ENCODE measurements at places on chromosomes 3 and 15. TPM values are rescaled to one million over a fixed set of nuclear protein-coding genes. Genes with fewer than 3 reads are reported as not detected.
A peak's percentile ranks its signal among the peaks of the same experiment; 100 is the strongest.

The BLM gene
- 25.6 TPM for total RNA-seq

DNA sequence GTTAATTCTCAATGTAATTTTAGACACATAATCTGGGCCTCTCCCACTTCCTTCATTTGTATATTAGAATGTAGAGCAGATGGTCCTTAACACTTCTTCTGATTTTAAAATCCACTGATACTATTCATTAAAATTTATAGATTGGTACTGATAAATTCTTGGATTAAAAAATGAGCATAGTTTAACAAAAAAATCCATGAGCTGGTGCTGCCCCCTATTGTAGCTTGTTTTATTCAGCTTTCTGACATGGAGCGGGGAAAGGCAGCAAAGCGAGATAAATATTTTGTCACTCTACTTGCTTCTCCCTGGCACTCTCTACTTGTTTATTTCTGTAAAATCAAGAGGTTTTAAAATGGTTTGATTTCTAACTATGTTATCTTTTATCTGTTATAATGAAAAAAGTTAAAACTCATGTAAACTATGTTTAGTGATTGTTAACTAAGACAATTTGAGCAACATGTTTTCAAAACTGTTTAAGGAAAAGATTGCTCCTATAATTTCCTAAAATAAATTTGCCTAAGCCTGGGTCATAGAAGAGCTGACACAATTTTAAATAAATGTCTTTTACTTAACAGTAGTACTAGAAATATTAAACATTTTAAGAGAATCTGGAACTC lies 26.5 kb upstream of the PLOD2 start:
- H3K27ac ChIP-seq, result no peak overlapping the region
- no peaks in the 10 kb centered on the region for H3K4me1 ChIP-seq
- H3K4me3 ChIP-seq, result no peak overlapping the region
- no peak for DNase-seq
- H3K27me3 ChIP-seq, result no peaks in the 10 kb centered on the region

- no peaks in the 10 kb centered on the region for H3K36me3 ChIP-seq
- no peaks in the 10 kb centered on the region for H3K4me1 ChIP-seq
- no peak overlapping the region for H3K4me3 ChIP-seq
- DNase-seq, result no peak
- no peak overlapping the region for H3K27ac ChIP-seq
- H3K27me3 ChIP-seq, result no peaks in the 10 kb centered on the region
These were observed 480.7 kb downstream of the FHIT start for GRCh38 chr3:60770532-60770931.

GRCh38 chr3:191688756-191689433 lies 227.9 kb downstream of the PYDC2 start:
- H3K27me3 ChIP-seq, result no peaks in the 10 kb centered on the region
- no peak overlapping the region for H3K27ac ChIP-seq
- H3K4me3 ChIP-seq, result no peak overlapping the region
- H3K4me1 ChIP-seq, result no peaks in the 10 kb centered on the region
- DNase-seq, result no peak

The ZNF620 gene
- 3.5 TPM for total RNA-seq

GRCh38 chr15:39462691-39463090 lies 118.2 kb upstream of the THBS1 start:
- H3K27ac ChIP-seq, result no peak overlapping the region
- H3K27me3 ChIP-seq, result no peaks in the 10 kb centered on the region
- no peaks in the 10 kb centered on the region for H3K4me1 ChIP-seq
- no peaks in the 10 kb centered on the region for H3K36me3 ChIP-seq
- DNase-seq, result no peak
- no peak overlapping the region for H3K4me3 ChIP-seq

- no peaks in the 10 kb centered on the region for H3K36me3 ChIP-seq
- H3K27ac ChIP-seq, result no peak overlapping the region
- H3K4me1 ChIP-seq, result no peaks in the 10 kb centered on the region
- H3K27me3 ChIP-seq, result no peaks in the 10 kb centered on the region
- no peak for DNase-seq
These were observed 239.4 kb upstream of the THRB start for GRCh38 chr3:24734019-24734418.

DNA sequence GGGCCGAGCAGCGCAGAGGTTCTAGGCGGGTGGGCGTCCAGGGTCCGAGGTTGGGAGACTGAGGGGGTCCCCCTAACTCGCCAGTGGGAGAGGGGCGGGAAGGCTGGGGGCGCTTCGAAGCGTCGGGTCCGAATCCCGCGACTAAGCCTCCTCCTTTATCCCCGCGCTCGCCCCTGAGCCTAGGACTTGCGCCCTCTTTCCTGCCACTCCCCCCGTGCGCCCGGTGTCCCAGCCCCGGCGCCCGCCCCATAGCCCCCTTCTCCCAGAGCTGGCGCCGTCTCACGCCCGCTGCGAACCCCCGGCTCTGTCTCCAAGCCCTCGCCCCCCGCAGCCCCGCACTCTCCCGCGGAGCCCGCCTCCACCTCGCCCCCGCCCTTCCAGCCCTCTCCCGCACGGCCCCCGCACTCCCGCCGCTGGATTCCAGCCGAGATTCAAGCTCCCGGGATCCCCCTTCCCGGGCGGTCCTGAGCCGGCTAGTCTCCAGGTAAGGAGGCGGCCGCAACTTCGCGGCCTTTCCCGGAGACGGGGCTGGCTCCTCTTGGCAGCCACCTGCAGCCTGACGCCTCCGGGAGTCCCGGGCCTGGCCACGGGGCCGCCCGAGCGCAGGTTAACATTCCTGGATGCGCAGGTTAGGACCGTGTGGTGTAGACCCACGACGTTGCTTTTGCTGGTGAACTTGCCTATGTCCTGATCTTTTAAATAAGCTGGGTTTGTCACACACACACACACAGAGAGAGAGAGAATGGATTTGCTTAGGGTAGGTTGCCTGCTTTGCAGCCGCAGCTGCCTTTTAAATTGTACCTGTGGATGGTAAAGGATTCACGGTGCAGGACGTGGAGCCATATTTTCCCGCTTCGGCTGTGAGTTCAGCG lies 563 bp downstream of the PXYLP1 start:
- peaks cover 63% of the 10 kb centered on the region for H3K4me1 ChIP-seq
- peak overlapping the region; percentile 96 for H3K4me3 ChIP-seq
- peak overlapping the region; percentile 32 for H3K27ac ChIP-seq
- peaks cover 20% of the 10 kb centered on the region for H3K36me3 ChIP-seq
- H3K27me3 ChIP-seq, result no peaks in the 10 kb centered on the region

- H3K36me3 ChIP-seq, result no peaks in the 10 kb centered on the region
- H3K27me3 ChIP-seq, result peaks cover 6% of the 10 kb centered on the region
- peak; percentile 21 for DNase-seq
- H3K27ac ChIP-seq, result no peak within 1 kb of the TSS
- H3K4me1 ChIP-seq, result peaks cover 4% of the 10 kb centered on the region
These were observed at the start of gene SLC30A4 for GRCh38 chr15:45522328-45523165. Gene SLC30A4 (minus strand): TSS chr15:45522755. CDS start chr15:45522354, 401 bp downstream.

The CX3CR1 gene
- total RNA-seq, result 2.3 TPM

DNA sequence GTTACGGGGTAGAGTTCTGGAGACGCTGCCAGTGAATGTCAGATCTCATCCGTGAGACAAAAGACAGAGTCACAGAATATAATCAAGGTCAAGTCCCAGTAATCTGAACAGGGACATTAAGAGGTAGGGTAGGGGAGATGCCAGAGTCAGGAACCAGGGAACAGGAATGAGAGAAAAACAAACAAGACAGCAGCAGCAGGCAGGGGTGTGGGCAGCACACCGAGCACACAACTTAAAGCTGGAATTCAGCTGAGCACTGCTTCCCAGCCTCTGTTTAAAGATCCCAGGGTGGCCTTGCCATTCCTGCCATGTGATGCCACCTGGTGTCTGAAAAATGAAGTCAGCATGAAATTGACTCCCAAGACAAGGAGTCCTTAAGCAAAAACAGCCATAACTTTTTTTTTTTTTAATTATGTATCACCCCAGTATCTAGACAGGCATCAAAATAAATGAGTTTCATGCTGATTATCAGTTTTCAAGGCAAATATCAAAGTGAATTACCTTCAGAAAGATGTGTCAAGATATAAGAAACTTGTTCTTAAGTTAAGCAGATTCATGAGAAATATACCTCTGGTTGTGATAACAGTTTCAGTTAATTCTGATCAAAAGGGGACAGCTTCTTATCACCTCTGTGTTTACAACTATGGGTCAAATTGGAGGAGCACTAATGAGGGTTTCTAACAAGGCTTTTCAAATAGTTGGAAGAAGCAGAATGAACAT lies 203.7 kb downstream of the SLC9A9 start:
- no peak overlapping the region for H3K27ac ChIP-seq
- no peaks in the 10 kb centered on the region for H3K27me3 ChIP-seq
- no peaks in the 10 kb centered on the region for H3K36me3 ChIP-seq
- H3K4me3 ChIP-seq, result no peak overlapping the region
- H3K4me1 ChIP-seq, result peaks cover 7% of the 10 kb centered on the region

GRCh38 chr15:76335307-76336253 lies 993 bp upstream of the ISL2 start:
- H3K36me3 ChIP-seq, result no peaks in the 10 kb centered on the region
- H3K27ac ChIP-seq, result no peak overlapping the region
- peaks cover 92% of the 10 kb centered on the region for H3K27me3 ChIP-seq
- DNase-seq, result no peak

DNA sequence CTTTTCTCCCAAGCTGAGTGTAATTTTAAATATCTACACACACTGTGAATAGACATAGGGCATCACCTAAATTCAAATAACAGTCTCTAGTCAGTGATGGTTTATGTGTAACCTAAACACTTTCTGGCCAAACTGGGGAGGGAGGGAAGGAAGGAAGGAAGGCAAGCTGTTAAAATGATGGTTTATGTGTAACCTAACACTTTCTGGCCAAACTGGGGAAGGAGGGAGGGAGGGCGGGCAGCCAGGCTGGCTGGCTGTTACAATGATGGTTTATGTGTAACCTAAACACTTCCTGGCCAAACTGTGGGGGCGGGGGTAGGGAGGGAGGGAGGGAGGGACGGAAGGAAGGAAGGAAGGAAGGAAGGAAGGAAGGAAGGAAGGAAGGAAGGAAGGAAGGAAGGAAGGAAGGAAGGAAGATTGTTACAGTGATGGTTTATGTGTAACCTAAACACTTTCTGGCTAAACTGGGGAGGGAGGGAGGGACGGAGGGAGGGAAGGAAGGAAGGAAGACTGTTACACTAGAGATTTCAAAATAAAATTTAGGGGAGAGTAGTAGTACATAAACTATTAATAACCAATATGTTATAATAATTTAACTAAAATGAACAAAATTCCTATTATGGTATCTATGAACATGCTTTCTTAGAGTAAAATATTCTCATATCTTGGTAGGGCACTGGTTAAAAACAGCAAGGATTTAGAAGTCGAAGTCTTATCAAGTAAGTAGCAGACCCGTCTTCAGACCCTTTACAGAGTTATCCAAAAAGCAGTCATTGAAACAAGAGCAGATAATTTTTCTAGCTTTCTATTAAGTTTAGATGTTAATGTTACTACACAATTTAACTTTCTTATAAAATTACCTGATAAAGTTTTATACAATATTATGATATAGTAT lies 148.1 kb downstream of the LMLN start:
- H3K36me3 ChIP-seq, result no peaks in the 10 kb centered on the region
- no peak for DNase-seq
- no peak overlapping the region for H3K27ac ChIP-seq
- no peaks in the 10 kb centered on the region for H3K4me1 ChIP-seq
- no peak overlapping the region for H3K4me3 ChIP-seq

DNA sequence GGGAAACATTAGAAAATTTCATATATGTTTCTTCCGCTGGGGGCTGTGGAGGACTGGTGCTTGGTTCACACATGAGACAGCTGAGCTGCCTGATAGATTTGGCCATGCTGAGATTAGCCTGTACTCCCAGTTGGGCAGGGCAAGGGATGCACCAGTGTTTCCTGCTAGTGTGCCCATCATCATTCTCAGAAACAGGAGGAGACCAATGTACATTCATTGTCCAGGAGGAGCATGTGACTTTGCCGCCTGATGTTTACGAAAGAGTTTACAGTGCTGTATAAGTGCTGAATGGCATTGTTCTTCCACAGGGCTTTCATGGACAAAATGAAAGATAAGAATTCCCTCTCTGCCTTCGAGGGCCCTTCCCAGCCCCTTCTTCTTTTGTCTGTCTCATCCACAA lies 311.1 kb upstream of the THBS1 start:
- H3K36me3 ChIP-seq, result no peaks in the 10 kb centered on the region
- H3K27ac ChIP-seq, result no peak overlapping the region
- no peak overlapping the region for H3K4me3 ChIP-seq
- no peaks in the 10 kb centered on the region for H3K4me1 ChIP-seq
- H3K27me3 ChIP-seq, result no peaks in the 10 kb centered on the region
- DNase-seq, result no peak

The KY gene
- total RNA-seq, result 1.0 TPM

DNA sequence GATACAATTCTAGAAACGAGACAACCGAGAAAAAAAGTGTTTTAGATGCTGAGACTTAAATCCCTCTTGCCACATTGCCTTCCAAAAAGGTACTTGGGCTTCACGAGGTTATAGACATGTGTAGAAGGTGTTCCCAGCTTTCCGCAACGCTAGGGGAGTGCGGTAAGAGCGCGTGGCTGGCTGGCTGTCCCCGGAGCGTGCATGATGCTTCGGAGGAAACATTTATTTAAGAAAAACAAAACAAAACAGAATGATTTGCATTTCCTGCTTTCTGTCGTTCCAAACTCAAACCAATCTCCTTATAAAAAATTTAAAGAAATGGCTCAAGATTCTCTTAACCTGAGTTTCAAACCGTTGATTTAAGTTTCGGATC lies 841 bp downstream of the SLC6A20 start:
- H3K4me3 ChIP-seq, result peak overlapping the region; percentile 38
- no peak for DNase-seq
- H3K36me3 ChIP-seq, result no peaks in the 10 kb centered on the region
- H3K4me1 ChIP-seq, result peaks cover 32% of the 10 kb centered on the region
- H3K27ac ChIP-seq, result no peak overlapping the region

DNA sequence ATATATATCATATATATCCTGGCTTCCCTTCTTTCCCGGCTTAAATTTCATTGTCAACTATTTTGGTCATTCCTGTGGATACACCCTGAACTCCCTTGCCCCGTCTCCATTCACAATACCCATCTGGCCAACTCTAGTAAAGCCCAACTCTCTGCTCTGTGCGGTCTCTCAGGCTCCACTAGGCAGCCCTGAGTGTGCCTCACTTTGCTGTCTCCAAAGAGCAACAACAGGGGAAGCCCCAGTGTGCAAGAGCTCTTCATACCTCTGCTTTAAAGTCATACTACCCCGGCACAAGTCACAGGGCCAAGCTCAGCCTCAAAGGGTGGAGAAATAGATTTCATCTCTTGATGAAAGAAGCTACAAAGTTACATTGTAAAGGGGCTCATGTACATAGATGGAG lies 18.9 kb upstream of the FEM1B start:
- peaks cover 8% of the 10 kb centered on the region for H3K4me1 ChIP-seq
- no peak for DNase-seq
- H3K36me3 ChIP-seq, result no peaks in the 10 kb centered on the region
- H3K4me3 ChIP-seq, result no peak overlapping the region
- H3K27ac ChIP-seq, result no peak overlapping the region

DNA sequence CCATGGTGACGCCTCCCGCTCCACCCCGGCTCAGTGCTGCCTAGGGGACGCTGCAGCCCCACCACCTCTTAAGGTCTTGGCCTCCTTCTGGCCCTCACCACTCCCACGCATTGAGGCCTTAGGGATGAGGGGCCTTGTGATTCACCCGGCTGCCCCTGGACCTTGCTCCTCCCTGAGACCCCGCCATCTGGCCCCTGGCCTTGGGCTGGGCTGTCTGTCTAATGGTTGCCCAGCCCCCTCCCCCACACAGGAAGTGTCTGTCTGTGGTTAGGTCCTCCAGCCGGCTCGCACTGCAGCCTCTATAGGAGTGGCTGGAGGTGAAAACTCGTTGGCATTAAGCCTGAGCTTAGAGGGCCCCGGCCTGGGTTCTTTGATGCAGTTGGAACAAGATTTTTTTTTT lies 21.5 kb upstream of the MTHFS start:
- no peaks in the 10 kb centered on the region for H3K27me3 ChIP-seq
- H3K27ac ChIP-seq, result no peak overlapping the region
- H3K4me3 ChIP-seq, result no peak overlapping the region

Data from thymus (tissue), 14 donors.